ENCODE measurements at places on chromosomes 12 and 14. TPM values are rescaled to one million over a fixed set of nuclear protein-coding genes. Genes with fewer than 3 reads are reported as not detected.

GRCh38 chr14:72926292-72927028 is at the start of gene DCAF4:
Gene DCAF4, plus strand, starts transcription at chr14:72926464. Its CDS starts 11,515 bp downstream, at chr14:72937979.
- DNase-seq, result peak; percentile 99

DNA sequence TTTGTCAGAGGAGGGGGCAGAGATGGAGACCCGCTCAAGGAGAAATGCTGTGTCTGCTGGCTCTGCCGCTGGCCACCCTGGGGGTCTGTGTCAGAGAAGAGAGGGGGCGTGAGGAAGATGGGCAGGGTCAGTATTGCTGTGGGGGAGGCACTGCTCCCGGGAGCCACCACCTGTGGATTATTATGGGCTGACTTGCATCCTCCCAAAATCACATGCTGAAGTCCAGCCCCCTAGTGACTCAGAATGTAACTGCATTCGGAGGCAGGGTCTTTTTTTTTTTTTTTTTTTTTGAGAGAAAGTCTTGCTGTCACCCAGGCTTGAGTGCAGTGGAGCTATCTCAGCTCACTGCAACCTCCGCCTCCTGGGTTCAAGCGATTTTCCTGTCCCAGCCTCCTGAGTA is 12.3 kb downstream of the ABCD4 start:
- DNase-seq, result peak; percentile 20

- DNase-seq, result peak; percentile 56
These were observed 87.0 kb downstream of the TESC start for GRCh38 chr12:117011988-117012805.

DNA sequence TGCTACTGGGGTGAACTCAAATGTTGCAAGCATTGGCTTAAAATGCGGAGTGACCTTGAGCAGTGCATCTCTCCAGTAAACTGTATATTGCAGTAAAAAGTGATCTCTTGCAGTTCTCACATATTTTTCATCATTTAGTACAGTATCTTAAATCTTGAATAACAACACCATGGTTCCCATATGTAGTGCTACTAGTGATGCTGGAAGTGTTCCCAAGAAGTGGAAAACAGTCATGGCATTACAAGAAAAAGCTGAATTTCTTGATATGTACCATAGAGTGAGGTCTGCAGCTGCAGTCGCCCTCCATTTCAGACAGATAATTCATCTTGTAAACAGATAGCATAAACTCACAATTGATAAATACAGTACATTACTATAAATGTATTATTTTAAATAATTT is 42.9 kb upstream of the TSPAN8 start:
- DNase-seq, result no peak

DNA sequence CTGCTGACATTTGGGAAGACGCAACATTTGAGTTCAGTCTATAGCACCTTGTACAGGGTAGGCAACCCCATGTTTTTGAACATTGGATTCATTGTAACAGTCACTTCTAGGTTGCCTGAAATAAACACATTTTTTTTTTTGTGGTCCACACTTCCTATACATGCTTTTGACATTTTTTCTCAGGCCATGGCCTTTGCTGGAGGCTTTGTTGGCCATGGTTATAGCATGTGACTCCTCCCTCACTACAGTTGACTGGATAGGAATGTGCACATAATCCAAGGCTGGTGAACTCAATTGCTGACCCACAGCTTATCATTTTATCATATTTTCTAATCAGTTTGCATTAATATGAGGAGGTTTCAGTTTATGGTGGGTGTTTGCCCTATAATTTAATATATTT is 60.6 kb downstream of the TMEM117 start:
- DNase-seq, result no peak

GRCh38 chr12:52913431-52913821 is 8.6 kb upstream of the KRT8 start:
- DNase-seq, result no peak

DNA sequence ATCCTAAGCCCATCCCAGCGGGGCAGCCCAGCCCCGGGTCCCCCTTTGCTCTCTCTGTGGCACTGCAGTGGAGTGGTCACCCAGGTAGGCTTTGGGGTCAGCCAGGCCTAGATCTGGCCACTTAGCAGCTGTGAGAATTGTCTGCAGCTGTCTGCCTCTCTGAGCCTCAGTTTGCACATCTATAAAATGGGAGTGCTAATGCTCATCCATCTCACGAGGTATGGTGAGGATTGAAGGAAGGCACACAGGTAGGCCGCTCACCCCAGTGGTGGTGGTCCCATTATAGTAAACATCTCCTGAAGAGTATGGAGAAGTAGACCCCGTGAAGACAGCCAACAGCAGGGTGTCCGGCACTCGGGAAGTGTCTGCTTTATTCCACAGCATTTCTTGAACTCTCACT is 9.2 kb downstream of the FOXN4 start:
- no peak for DNase-seq

Gene JAG2
- total RNA-seq, result 0.80 TPM

DNA sequence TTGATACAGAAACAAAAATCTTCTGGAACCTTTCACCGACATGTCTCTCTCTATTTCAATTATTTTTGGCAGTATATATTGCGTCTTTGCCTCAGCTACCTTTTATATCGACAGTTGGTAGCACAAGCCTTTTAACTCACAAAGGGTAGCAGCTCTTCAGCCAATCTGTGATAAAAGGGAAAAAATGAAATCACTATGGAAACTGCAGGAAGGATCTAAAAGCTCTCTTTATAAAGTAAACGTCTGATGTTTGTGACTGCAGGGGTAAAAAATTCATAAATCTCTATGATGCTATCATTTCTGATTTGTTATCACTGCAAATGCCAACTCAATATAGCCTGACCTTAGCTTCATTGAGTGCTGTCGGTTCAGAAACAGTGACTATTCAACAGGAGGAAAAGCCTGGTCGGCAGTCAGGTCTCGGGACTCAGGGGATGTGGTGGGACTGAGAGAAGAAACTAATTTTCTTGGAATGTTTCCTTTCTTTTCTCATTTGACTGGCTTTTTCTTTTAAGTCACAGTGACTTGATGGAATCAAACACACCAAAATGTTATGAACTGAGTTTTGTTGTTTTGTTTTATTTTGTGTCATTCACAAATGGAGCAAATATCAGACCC is 5.9 kb upstream of the RMST start:
- DNase-seq, result no peak

Gene SLCO1C1
- not detected for total RNA-seq

DNA sequence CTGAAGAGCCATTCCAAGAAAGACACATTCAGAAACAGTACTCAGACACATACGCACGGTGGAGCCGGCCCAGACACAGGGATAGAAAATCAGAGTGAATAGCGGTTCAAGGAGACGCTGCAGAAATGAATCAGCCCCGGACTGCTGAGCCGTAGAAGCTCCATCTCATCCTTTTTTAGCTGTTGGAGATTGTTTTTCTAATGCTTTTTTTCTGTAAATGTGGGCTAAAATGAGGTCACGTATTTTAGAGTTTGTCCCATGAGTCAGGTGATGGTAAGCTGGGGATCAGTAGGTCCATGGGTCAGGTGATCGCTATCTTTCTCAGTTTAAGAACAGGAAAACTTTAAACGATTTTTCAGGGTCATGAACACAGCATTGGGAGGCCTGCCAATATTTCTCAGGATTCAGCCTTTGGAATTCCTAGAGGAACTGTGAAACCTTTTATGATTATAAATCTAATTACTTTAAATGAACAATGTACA is 202.4 kb downstream of the ITPR2 start:
- DNase-seq, result peak; percentile 69

DNA sequence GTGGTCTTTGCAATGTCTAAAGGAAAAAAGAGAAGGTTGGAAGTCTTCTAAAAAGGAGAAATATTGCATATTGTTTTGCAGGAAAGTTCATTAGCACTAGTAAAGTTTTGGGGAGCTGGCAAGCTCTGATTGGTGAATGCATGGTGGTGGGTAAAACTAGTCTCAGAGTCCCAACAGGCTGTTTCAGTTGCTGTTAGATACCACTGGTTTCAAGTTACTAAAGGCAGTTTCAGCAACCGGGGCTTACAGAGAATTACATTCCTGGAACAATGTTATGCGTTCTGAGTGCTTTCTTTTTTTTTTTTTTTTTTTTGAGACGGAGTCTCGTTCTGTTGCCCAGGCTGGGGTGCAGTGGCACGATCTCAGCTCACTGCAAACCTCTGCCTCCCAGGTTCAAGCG is 208.2 kb downstream of the EPS8 start:
- DNase-seq, result no peak

Gene SDS
- not detected for total RNA-seq

- no peak for DNase-seq
These were observed 6.4 kb downstream of the SLC2A13 start for GRCh38 chr12:40099423-40099853.
